ENCODE measurements at places on chromosomes 1 and 21. TPM values are rescaled to one million over a fixed set of nuclear protein-coding genes. Genes with fewer than 3 reads are reported as not detected.
A peak's percentile ranks its signal among the peaks of the same experiment; 100 is the strongest.

DNA sequence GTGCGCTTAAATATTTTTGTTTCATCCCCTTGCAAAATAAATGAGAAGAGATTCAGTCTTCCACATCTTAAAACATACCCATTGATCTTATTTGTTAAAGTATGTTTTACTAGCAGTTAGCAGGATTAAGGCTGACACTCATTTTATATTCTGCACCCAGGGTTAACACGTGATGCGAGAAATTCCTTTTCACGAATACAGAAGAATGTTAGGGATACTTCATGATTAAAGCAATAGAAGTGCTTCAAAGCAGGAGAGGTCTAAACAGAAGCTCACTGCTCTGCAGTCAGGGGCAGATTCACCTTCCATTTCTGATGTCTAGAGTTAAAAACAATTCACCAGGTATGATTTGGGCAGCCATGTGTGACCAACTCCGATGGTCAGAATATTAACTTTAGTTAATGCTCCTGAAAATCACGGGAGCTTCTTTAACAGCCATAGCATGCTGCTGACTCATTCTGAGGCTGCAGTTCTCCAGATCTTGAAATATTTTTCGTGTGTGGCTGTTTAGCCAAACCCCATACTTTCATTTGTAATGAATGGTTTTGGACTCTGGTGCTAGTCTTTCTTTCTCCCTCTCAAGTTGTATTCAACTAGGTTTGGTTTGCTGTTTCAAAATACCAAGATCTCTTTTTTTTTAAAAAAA, 19.7 kb downstream of the BCAR3 start:
- DNase-seq, result no peak

DNA sequence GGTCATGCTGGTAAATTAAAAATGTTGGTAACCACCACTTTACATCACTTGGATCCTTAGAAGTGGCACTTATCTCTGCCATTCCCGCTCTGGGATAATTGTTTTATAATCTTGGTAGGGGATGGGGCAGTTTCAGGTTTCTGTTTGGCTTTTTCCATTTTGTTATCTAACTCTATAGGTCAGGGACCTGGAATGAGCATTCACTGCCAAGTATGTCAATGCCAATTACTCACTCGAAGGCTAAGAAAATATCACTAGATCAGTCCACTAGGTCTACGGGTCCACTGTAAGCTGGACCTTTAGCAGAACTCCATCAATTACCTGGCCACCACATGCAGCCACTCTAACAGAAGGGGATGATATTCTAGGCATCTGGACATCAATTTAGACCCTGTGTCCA, 4.5 kb upstream of the DIP2A start:
- DNase-seq, result no peak

IFNLR1 gene
- polyA plus RNA-seq, result 3.0 TPM

DNA sequence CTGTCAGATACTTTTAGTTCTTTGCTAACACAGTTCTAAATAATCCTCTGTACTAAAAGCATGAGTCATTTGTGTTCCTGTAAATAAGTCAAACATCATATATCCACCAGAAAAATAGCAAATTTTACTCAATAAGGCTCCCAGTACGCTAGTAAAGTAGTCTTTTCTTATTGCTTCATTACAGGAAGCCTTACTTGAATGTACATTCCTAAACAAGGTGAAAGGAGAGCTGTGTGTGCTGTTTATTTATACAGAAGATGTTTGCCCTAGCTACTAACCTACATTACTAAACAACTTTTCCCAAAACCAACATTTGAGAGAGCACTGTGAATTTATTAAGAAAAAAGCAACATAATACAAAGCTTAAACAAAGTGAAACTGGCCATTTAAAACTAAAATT, 52.0 kb downstream of the ZNHIT6 start:
- DNase-seq, result no peak

GRCh38 chr21:34869545-34869944, 179.6 kb downstream of the RUNX1 start:
- no peak for DNase-seq

OSCP1 gene
- 16.9 TPM for polyA plus RNA-seq

SYCP1 gene
- polyA plus RNA-seq, result not detected

DNA sequence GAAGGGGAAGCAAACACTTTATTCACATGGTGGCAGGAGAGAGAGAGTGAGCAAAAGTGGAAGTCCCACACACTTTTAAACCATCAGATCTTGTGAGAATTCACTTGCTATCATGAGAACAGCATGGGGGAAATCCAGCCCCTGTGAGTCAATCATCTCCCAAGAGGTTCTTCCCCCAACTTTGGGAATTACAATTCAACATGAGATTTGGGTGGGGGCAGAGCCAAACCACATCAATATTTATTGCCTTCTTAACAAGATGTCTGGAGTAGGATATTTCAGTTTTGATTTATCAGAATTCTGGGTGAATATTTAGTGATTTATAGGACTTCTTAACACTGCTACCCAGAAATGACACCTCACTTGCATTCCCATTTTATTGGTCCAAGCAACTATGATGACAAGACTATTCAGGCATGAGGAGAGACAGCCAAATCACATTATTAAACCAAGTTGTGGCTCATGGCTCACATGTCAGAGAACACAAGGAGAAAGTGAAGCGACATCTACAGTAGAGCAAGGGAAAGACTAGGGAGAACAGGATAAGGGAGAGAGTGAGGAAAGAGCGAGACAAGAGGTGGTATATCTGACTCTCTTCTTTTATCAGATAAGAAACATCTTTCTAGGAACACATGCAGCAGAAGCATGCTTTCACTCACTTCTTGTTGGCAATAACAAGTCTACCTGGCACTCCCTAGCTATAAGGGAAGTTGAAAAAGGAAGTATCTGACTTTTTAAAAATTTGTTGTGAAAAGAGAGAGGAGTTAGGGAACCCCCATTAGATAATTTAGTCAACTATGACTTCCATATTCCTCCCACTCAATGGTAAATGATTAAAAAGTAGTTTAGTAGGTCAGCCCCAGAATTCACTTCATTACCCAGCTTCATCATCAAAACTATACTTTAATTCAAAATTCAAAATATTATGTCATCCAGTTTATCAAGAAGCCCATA, 36.6 kb upstream of the PTPRC start:
- no peak for DNase-seq

- DNase-seq, result no peak
Observed at GRCh38 chr1:59639266-59639665, 175.5 kb upstream of the HOOK1 start.

- no peak for DNase-seq
Observed at GRCh38 chr1:30756545-30757351, 826 bp downstream of the LAPTM5 start.

- no peak for DNase-seq
Observed at GRCh38 chr1:99829269-99829668, 20.9 kb upstream of the AGL start.

CFHR5 gene
- not detected for polyA plus RNA-seq

SEC16B gene
- polyA plus RNA-seq, result 0.74 TPM

GRCh38 chr1:41835485-41835884, 83.2 kb downstream of the HIVEP3 start:
- no peak for DNase-seq

SORT1 gene
- polyA plus RNA-seq, result 39.0 TPM

- no peak for DNase-seq
Observed at GRCh38 chr21:38365521-38365920, 108.7 kb downstream of the KCNJ15 start.

GRCh38 chr1:206577626-206578025, 34.6 kb downstream of the EIF2D start:
- DNase-seq, result no peak

GPR25 gene
- polyA plus RNA-seq, result 0.16 TPM

DNA sequence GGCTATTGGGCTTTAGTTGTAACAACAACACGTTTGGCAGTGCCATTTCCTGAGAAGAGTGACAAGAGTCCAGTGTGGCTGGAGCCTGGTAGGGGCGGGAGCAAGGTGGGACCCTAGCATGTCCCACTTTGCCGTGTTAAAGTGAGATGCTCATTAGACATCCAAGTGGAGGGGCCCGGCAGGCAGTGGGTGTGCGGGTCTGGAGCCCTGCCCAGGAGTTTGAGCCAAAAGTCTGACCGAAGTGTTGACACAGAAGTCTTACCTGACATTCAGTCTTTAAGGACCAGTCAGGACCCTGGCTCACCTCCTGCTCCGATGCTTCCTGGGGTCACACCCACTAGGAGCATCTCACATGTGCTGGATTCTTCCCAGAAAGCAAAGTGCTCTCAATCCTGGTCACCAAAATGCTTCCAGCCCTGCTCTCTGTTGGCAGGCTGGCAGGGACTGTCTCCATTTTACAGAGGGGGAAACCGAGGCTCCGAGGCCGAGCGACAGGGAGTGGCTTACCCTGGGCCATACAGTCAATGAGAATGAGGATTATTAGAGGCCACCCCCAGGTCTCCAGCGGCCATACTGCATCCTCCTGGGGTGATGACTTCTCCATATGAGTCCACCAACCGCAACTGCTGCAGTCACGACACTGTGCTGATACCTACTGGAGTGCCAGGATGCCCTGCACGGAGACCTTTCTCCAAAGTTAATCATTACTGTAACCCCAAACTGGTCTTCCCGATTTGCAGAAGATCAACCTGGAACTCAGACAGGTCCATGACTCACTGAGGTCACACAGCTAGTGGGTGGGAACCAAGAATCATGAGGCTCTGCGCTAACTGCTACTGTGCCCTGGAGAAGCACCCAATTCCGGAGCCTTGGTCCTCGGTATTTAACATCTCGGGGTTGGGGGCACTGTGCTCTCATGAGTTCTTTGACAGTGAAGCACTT, 112.7 kb downstream of the PRDM2 start:
- no peak for DNase-seq

DNA sequence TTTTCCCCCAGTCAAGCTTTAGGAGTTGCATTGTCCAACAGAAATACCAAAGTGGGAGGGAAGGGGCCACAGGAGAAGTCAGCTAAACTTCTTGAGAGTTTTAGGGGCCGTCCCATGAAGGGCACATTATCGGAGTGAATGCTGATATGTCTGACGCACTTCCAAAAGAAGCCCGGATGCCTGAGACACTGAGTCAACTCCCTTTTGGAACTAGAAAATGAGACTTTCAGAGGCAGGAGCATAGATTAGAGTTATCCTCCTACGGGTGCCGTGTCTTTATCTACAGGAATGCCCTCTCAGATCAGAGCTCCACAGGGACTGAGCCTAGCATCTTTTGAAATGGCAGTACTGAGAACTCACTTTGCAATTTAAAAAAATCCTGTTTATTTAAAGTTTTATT, 13.1 kb downstream of the ACTN2 start:
- DNase-seq, result no peak

DNA sequence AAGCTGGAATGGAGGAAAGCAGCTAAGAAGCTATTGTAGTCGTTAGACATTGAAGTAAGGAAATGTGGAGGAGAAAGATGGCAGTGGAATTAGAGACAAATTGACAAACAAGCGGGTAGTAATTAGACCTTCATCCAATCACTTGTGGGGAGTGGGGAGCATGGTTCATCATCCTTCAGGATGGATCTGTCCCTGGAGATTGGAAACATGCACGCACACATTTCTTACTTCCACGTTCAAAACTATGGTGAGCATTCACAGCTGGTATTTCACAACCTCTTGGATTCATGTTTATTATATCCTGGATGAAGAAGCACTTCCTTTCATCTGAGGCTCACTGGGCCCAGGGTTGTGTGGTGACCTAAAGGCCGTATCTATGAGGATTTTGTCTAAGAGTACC, 188.1 kb downstream of the ST6GALNAC3 start:
- DNase-seq, result no peak

LHX8 gene
- not detected for polyA plus RNA-seq

GRCh38 chr1:184296466-184297243, 90.2 kb upstream of the C1orf21 start:
- DNase-seq, result peak; percentile 88

DNA sequence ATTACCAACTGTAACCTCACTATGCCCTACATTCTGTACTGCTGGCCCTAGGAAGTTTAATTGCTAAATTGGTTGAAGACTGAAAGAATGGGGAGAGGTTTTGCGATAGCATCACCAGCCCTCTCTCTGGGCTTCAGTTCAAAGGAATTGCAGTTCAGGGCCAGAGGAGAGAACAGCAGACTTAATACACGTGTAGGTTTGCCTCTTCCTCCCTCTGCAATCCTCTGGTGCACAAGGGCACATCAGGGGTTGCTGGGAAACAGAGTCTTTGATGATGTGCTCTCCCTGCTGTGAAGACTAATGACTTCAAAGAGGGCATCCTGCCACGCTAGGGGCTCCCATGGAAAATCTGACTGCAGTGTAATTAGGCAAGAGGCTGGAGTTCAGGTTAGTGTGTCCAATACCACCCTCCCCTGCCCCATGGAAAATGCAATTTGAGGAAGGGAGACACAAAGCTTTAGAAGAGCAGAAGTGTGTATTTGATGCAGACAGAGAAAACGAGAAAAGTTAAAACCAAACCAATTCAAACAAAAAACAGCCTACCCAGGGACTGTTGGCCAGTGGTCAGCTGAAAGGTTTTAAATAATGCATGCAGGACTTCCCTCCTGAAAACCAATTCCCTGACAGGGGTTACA, 167.9 kb downstream of the ASTN1 start:
- DNase-seq, result no peak

GRHL3 gene
- 0.30 TPM for polyA plus RNA-seq

- no peak for DNase-seq
Observed at GRCh38 chr1:41582851-41583657, 98.6 kb upstream of the EDN2 start.

DNA sequence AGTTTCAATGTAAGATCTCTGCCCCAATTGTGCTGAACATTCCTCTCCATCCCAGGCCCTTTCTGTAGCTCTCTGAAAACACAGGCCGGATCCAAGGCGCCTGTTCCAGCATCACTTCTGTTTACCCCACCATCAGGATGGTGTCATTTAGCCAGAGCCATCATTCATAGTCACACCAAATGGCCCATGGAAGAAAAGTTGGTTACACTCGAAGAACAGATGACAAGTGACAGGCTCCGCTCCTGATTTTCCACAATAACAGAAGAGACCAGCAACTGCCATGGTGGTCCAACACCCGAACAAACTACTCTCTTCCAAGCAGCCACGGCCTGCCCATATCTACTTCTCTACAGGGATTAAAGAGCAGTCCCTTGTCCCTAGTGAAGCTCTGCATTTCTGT, 59.9 kb upstream of the PROX1 start:
- DNase-seq, result no peak

TAS1R3 gene
- 0.43 TPM for polyA plus RNA-seq

DNA sequence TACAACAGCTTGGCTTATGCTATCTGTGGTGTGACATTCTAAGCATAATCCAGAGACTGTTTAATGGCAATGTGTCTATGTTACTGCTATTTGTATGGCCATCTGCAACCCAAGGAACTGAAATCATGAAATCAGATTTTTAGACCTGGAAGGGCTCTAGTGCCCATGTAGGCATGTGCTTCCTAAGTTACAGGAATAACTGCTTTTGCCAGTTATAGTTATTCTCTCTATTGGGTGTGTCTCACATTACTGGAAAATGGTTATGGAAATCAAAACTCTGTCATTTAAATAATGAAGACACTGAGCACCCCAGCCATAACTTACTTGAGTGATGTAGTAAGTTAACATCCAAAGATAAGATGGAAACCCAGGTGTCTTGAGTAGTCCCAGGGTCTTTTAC, 12.6 kb upstream of the JUN start:
- DNase-seq, result no peak

GRCh38 chr1:219304227-219305226, 130.8 kb downstream of the LYPLAL1 start:
- DNase-seq, result no peak

Measured in lung (tissue), 17 donors.